SW480 (cell line): ENCODE measurements at places on chromosomes 4 and X.

DNA sequence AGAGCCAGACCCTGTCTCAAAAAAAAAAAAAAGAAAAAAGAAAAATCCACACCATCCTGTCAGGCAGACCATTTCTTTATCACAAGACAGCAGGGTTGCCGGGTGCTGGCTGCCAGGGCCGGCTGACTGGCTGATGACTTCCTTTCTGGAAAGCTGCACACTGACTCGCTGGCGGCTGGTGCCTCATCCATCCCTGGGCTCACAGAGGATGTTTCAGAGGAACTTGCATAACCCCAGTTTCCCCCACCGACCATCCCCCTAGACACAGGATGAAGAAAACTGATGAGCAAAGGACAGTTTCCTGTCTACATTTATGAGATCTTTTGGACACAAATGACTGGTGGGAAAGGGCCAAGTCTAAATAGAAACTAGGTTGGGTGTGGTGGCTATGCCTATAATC lies 14.1 kb downstream of the HPSE start:
- DNase-seq, result no peak

DNA sequence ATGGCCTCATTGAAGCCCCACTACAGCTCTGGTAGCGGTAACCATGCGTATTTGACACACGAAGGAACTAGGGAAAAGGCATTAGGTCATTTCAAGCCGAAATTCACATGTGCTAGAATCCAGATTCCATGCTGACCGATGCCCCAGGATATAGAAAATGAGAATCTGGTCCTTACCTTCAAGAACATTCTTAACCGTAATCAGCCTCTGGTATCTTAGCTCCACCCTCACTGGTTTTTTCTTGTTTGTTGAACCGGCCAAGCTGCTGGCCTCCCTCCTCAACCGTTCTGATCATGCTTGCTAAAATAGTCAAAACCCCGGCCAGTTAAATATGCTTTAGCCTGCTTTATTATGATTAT lies 876 bp downstream of the HPRT1 start:
- DNase-seq, result peak; percentile 47

DNA sequence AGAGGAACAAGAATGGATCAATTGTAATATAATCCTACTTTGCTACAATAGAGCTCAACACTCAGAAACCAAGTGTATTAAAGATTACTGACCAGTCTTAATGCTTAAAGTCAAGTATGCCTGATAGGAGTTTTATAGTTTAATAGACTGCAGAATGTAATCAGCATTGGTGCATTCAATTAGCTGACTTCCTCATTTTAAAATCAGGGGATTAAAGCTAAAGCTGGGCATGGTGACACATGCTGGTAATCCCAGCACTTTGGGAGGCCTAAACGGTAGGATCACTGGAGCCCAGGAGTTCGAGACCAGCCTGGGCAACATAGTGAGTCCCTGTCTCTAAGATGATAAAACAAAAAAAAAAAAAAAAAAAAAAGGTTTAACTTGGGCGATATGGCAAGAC lies 10.8 kb downstream of the HNRNPDL start:
- no peak for DNase-seq

DNA sequence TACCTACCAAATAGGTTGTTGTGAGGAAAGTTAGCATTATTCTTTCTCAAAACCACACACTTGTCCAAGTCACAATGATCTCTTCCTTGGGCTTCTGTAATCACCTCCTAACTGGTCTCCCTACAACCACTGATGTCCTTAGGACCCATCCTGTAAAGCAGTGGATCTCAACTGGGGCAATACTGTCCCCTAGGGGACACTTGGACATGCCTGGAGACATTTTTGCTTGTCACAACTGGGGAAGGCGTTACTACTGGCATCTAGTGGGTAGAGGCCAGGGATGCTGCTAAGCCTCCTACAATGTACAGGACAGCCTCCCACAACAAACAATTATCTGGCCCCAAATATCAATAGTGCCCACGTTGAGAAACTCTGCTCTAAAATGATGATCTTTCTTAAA lies 118.7 kb upstream of the AP1S2 start:
- DNase-seq, result peak; percentile 8

- no peak for DNase-seq
Measured at GRCh38 chr4:156949373-156949814, 22.2 kb downstream of the PDGFC start.

DNA sequence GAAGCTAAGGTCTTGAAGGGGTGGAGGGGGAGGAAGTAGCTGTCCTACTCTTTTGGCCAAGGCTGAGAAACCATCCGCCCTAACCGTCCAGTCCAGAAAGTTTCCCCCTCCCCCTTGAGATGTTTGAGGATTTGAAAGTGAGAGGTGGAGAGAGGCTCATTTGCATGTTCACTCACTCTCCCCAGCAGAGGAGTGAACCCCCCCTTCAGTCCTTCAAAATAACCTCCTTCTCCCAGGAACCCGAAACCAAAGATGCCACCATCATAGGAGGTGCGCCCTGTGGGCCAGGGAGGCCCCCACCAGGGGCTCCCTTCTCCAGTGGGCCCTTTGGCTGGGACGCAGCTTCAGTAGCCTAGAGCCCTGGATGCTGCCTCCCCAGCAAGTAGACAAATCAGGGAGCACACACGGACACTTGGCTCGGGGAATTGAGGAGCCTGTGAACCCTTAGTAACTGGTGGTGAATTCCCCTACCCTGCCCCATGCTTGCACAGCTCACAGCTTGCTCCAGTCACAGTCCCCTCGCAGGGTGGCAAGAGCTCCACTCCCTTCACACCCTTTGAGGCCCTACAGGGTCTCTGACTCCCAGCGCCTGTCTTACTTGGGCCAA lies 25.6 kb downstream of the ELF4 start:
- no peak for DNase-seq

GRCh38 chr4:114310296-114310925 lies 288.2 kb upstream of the UGT8 start:
- DNase-seq, result no peak

GRCh38 chrX:143854006-143854405 lies 29.9 kb upstream of the UBE2NL start:
- DNase-seq, result peak; percentile 21

GRCh38 chrX:70423936-70424675 lies 992 bp downstream of the GDPD2 start:
- DNase-seq, result no peak

GRCh38 chrX:50776248-50776647 lies 37.7 kb downstream of the SHROOM4 start:
- no peak for DNase-seq

DNA sequence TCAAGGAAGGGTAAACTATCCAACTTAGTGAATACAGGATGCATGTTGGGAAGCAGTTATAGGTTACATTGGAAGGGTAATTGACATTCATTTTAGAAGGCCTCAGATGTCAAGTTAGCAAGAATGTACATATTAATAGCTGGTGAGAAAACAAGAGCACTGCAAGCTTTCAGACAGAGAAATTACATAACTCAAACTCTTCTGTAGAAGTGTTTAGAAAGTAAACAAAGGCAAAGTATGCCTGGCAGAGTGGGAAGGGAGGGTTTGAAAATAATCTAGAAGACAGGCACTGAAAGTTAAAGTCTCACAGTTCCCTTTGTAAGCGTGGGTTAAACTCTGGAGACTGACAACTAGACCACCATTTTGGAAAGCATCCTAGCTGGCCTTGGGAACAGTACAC lies 406.2 kb downstream of the ANKRD50 start:
- DNase-seq, result no peak

DNA sequence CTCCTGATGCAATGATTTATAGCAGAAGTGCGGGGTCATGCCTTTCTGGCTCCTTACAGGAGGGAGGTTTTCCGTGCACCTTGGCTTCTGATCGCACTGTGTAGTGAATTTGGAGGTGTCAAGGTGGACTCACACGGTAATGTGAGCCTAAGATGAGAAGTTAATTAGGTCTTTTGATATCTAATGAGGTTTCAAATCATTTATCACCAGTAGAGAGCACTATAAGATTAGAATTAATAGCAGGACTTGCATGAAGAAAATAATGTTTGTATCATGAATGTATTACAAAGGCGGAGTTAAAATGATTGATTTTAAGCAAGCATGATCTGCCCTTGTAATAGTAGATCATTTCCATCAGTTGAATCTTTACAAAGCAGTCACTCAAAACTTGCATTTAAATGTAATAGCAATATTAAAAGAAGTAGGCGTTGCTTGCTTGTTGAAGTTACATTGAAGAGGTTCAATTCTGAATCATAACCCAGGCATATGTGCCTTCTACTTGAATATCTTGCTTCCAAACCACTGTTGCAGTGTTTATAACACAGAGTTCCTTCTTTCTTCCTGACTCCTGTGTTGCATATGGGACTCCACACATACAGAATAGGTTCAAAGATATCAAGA lies 152.1 kb downstream of the FMR1NB start:
- DNase-seq, result peak; percentile 13

GRCh38 chr4:141432000-141432712 lies 204.2 kb upstream of the IL15 start:
- no peak for DNase-seq

DNA sequence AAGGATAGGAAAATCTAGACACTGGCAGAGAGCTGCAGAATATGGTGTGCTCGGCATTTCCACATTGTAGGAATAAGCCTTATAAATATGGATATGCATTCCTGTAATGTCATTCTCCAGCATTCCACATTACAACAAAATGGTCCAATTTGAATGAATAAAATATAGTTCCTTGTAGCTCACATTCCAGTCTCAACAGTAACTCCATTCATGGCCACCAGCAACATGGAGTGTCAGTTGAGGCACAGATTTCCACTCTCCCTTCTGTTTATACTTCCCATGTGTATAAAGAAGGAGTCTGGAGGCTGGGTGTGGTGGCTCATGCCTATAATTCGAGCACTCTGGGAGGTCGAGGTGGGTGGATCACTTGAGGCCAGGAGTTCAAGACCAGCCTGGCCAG lies 84.5 kb downstream of the AASDH start:
- no peak for DNase-seq
